ENCODE measurements at places on chromosomes 1 and 21. TPM values are rescaled to one million over a fixed set of nuclear protein-coding genes. Genes with fewer than 3 reads are reported as not detected.

Gene PLCH2
- 1.3 TPM for polyA plus RNA-seq

Gene CR1
- polyA plus RNA-seq: 20.5 TPM

Gene TNFRSF18
- polyA plus RNA-seq: 8.4 TPM

Gene CHIT1
- polyA plus RNA-seq: not detected

Gene ADARB1
- 27.9 TPM for polyA plus RNA-seq
